NCI-H69 (cell line): ENCODE measurements at places on chromosomes 4 and X.

- DNase-seq: no peak
Observed at GRCh38 chrX:137424679-137425078, 141.2 kb upstream of the ZIC3 start.

DNA sequence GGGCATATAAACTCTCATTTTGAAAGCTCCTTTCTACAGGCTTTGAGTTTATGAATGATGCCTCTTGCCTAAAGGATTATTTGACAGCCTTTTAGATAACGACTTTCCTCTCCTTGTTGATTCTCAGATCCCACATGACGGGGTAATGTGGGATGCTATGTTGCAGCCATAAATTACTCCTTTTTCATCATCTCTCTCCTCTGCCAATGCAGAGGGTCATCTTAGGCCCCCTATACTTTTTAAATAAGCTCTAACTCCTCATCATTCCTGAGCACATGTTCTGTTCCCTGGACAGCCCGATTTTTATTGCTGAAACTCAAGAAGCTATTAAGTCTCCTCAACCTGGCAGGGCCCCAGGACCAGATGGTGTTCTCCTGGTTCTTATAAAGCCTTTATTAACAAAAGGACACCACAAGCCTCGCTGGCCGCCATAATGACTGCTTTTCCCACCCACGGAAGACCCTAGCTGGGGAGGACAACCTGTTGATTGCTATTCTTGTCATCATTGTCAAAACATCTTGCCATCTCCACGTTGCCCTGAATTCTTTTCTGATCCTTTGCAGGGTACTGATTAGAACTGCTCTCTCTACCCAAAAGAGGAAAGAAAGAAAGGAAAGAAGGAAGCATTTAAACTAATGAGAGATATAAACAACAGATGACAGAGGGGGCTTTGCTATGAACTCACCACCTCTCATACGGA lies 150.7 kb downstream of the DHX15 start:
- DNase-seq: peak; percentile 36

DNA sequence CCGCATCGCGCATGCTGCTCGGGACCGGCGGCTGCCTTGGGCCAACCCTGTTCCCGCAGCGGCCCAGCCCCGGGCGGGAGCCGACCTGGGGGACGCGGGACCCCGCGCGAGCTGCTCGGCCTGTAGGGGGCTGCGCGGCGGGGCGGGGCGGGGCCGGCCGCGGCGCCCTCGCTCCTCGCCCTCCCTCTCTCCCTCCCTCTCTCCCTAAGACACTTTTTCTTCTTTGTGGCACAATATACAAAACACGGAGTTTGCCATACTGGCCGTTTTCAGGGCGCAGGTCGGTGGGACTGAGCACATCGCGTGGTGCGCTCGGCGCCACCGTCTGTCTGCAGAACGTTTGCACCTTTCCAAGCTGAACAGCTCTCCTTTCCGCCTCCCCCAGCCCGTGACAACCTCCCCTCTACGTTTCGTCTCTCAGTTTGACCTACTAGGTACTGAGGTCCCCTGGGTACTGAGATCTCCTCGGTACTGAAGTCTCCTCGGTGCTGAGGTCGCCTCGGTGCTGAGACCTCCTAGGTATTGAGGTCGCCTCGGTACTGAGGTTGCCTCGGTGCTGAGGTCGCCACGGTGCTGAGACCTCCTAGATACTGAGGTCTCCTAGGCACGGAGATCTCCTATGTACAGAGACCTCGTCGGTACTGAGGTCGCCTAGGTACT lies 261.1 kb upstream of the PLCXD1 start:
- no peak for DNase-seq

GRCh38 chrX:149371986-149372385 lies 133.1 kb downstream of the IDS start:
- no peak for DNase-seq

DNA sequence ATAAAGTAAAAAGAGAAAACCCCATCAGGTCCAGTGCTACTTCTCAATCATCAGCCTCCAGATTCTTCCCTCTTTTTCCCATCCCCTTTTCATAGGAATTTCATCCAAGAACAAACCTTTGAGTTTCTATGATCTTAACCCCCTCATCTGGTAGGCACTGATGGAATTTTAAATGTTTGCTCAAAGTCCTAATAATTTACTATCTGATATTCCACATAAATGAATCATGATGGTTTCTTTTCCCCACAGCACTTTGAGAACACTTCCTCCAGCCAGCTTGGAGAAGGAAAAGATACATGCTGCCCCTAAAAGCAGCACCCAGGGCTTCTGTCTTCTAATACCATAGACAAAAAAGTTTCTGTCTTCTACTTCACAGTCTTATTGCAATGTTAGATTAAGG lies 19.4 kb upstream of the KLHL8 start:
- peak; percentile 40 for DNase-seq

DNA sequence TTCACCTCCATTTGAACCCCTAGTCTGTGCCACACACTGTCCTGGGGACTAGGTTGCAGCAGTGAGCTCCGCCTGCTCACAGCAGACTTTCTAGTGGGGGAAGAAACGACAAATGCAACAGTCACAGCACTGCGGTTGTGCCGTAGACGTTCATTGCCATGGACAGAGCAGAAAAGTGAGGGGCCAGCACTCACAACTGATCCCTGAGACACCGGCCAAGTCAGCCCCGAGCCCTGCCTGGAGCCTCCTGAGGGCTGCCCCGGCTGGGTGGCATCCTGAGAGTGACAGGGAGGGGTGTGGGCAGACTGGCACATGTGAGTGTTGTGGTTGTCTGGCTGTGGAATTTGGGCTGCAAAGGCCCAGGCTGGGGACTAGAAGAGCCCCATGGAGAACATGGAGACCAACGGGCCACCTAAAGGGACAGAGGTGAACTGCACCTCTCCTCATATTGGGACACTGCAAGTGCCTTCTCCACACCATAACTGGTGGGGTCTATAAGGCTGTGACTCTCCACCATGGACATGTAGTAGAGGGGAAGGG lies 4.6 kb downstream of the DUSP9 start:
- DNase-seq: no peak

GRCh38 chr4:99275050-99275449 lies 15.7 kb downstream of the ADH1A start:
- DNase-seq: no peak

DNA sequence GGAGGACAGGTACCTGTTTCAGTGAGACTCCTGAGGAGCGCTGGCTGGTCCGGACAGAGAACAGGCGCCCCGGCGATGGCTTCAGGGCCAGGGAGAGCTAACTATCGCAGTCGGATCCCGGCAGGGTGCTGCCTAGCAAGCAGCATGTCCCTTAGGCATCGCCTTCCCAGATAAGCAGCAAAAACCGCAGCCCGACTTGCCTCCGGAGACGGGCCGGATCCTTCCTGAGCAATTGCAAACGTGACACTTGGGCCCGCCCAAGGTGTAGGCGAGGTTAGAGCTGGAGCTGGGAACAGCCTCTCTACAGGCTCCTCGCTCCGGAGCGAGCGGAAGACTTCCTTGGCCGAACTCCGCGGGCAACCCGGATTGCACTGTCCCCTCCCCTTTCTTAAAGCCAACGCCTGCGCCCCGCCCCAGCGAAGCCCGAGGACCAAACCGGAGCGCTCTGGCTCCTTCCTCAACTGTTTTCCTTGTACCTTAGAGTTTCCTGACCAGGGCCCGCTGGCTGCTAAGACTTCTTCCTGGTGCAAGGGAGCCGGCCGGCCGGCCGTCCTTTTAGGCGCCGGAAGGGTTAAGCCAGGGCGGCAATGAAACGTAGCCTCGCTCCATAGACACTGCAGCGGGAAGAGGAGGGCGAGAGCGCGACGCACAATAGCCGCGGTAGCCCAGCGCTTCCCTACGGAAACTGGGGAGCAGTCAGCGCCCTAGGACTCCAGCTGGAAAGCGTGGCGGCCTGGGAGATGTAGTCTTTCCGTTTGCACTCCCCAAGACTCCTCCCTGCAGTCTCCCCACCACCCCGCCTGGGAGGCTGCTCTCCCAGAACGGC lies at the start of gene OPHN1:
Gene OPHN1, minus strand, starts transcription at position 341 of the 826 bp plus-strand sequence. CDS start 475 bp downstream, outside the sequence.
- peak; percentile 40 for DNase-seq

DNA sequence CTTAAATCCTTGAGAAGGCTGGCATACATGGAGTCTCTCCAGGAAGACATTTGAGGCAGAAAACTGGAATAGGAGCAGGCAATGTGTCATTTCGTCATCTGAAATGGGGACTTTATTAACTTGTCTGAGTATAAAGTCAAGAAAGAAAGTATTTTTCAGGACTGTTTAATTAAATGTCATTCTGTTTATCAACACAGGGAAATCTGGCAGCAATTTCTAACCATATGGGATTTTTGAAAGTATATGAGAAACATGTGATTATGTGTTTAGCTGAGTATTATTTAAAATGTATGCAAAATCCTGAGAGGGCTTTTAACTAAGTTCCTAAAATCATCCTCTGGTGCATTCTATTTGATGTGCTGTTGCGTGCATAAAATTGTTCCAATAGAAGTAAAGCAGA lies 3.9 kb upstream of the FAM9A start:
- DNase-seq: no peak

GRCh38 chrX:136034668-136035067 lies 49.4 kb downstream of the SLC9A6 start:
- DNase-seq: no peak

GRCh38 chr4:174378951-174379350 lies 95.2 kb downstream of the CEP44 start:
- no peak for DNase-seq

DNA sequence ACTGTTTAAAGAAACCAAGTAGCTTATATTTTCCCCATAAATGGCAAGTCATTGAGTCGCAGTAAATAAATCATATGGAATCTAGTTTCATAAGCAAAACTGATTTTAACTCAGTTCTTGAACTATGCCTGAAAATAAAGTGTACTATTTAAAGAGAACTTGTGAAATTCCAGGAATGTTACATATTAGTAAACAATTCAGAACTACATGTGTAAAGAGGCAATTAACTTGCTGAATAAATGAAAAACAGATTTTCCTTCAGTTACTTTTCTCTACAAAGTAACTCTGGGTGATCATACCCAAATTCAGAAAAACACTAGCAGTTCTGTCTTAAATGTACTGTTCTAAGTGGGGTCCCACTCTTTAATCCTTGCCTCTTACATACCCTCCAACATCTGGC lies 236.1 kb upstream of the EDNRA start:
- DNase-seq: no peak

DNA sequence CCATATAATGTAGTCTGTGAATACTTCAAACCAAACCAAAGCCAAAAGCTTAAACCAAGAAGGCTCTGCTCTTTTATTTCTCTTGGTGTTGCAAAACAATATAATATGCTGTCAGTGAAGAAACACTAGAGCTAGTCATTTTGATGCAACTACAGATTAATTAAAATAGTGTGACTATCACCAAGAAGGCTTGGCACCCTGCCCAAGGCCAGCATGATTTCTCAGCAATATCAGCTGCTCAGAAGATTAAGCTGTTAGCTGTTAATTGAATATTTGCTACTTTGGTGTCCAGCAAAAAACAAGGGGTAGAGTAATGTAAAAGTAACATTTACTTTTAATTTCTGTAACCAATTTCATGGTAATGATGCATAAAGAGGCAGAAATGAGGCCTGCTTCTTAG lies 104.9 kb upstream of the PRPS2 start:
- DNase-seq: peak; percentile 69

GRCh38 chr4:164318350-164318749 lies 435.6 kb upstream of the SMIM31 start:
- no peak for DNase-seq

DNA sequence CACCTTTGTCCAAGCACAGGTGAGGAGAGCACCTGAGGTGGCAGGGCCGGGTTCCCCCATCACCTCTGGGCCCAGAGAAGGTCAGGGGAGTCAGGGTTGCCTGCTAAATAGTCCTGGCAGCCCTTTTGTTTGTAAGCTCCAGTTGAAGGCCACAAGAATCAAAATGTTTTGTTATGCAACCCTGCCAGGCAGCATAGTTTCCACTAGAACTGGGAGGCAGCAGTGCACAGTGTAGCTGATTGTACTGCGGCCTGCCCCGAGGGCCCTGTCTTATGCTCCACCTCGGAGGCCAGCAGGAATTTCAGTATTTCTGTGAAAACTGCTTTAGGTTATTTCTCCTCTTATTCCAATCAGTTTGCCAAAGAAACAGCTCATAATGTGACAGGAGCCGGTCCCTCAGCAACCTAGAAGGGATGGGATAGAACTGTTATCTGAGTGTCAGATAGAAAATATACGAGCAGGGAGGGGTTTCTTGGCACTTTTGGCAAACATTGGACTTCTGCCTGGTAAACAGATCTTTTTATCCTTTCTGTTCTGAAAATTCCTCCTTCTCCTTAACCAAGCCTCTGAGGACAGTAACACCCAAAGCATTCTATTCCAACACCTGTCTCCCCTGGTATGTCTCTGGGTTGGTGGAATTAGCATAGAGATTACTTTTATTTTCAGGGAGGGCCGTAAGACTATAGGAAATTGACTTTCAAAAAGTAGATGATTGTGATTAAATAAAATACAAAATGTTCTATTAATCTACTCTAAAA lies 93.6 kb downstream of the LNX1 start:
- DNase-seq: no peak

- no peak for DNase-seq
Observed at GRCh38 chr4:186096681-186097165, 7.8 kb upstream of the FAM149A start.

GRCh38 chr4:155377276-155377675 lies 511 bp upstream of the MAP9 start:
- peak; percentile 51 for DNase-seq

- peak; percentile 13 for DNase-seq
Observed at GRCh38 chrX:107454302-107454701, 4.8 kb downstream of the FRMPD3 start.

GRCh38 chr4:153401501-153401900 lies 57.0 kb downstream of the MND1 start:
- DNase-seq: no peak

- no peak for DNase-seq
Observed at GRCh38 chr4:15186149-15186548, 183.9 kb downstream of the CPEB2 start.

- no peak for DNase-seq
Observed at GRCh38 chr4:5730436-5730835, 19.4 kb downstream of the EVC start.

DNA sequence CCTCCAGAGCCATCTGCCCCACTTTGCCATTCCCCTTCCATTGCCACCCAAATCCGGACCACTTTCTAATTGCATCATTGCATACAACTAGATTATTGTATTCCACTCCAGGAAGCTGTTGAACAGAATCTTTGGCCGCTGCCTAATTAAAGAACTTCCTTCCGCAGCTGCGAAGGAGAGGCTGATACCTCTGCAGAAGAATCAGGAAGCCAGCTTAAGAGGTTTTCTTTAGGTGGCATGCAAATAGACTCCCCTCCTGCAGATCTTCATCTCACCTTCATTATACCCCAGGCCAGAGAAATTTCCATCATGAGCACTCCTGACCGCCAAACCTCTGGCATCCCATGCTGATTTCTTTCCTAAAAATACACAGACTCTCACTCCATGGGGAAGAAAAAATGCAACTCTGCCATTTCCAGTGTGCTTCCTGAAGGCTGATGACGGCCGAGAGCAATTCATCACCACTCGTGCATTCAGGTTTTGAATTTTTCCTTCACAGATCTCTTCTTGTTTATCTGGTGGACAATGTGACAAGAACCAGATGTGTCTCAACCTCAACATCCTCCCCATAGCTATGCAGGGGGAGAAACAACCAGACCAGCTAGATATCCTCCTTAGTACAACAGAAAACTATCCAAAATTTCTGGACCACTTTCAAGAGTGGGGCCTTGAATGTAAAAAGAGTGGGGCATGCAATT lies 31.2 kb downstream of the LGI2 start:
- no peak for DNase-seq
